ENCODE measurements at places on chromosomes 11 and 22.
A peak's percentile ranks its signal among the peaks of the same experiment; 100 is the strongest.

DNA sequence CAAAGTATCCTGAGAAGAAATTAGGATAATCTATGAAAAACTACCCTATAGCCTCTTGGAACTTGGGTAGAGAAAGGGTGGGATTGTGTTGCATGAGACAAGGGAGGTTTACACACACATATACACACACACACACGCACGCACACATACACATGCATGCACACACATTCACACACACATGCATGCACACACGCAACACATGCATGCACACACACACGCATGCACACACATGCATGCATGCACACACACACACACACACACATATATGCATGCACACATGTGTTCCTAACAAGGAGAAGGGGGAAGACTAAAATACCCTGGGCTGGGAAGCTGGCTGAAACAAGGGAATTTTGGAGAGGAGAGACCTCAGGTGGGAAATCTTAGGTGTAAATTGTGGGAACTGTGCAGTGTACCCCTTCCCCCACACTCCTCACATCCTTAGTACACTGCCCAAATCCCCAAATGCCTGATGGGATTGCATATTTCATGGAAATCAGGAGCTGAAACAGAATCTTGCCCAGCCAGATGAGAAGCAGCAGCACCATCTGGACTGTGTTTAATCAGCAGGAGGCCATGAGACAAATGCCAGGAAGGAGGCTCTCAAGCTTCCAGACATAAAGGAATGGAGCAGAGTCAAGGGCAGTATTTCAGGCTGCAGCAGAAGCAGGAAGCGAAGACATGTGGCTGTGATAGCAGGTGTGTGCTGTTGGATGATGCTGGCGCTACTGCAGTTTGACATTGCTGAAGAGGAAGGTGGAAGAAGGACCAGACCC, 14.6 kb upstream of the POLD3 start:
- DNase-seq, result peak; percentile 50

DNA sequence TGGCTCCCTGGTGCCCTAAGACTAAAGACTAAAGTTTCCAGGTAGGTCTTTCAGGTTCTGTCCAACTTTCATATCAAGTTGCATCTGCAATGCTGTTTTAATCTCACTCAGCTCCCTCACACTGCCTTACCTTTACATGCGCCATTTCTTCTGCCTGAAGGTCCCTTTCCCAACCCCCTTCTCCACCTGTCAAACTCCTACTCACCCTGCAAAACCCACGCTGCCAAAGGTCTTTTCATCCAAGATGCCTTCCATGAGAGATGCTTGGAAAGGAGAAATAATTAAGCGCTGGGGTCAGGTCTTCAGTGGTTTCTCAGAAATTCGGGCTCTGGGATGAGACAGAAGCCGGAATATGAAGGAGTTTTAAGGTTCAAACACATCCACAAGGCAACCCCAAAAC, 95.1 kb downstream of the MN1 start:
- no peak for DNase-seq

DNA sequence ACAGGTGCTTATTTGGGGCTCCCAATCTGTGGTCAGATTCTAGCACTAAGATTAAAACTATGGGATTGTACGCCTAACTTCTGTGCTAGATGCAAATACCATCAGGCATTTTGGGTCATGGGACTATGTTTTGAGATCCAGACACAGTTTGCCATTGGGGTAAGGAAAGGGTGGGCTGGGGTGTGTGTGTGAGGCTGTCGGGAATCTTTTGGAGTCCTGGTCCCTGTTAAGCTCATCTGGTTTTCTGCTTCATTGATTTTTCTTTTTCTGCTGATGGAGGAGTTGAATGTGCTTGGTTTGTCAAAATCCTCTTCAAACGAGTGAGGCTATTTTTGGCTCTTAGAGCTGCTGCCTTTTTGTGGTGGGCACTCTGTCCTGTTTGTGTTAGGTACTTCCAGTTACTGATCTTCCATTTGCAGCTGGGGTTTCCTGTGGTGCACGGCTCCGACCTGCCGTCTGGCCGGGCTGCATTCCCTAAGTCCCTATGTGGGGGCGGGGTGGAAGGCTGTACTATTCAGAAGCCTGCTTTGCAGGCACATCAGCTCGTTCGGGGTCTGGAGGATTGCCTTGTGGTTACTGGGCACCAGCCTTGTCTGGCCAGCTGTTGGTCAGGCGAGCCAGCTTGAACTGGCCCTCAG, 2.9 kb downstream of the BCR start:
- DNase-seq, result peak; percentile 69

GRCh38 chr11:18617688-18618341, 16.3 kb downstream of the SPTY2D1 start:
- DNase-seq, result no peak

GRCh38 chr11:11971906-11972547, 36.4 kb downstream of the DKK3 start:
- no peak for DNase-seq

DNA sequence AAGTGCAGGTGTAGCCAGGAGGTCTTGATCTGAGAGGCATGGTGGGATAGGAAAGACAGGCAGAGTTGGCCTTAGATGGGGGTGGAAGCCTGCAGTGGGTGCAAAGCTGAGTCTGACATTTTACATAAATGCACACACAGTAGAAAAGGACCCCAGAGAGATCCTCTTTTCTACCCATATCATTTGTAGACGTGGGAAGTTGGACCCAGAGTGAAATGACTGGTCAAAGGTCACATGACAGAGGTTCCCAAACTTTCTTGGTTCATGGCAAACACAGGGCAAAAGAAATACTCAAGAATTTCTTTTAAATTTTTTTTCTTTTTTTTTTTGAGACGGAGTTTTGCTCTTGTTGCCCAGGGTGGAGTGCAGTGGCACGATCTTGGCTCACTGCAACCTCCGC, 6.2 kb upstream of the FOXRED2 start:
- no peak for DNase-seq

GRCh38 chr22:36925388-36926290, 12.2 kb downstream of the CSF2RB start:
- DNase-seq, result no peak

DNA sequence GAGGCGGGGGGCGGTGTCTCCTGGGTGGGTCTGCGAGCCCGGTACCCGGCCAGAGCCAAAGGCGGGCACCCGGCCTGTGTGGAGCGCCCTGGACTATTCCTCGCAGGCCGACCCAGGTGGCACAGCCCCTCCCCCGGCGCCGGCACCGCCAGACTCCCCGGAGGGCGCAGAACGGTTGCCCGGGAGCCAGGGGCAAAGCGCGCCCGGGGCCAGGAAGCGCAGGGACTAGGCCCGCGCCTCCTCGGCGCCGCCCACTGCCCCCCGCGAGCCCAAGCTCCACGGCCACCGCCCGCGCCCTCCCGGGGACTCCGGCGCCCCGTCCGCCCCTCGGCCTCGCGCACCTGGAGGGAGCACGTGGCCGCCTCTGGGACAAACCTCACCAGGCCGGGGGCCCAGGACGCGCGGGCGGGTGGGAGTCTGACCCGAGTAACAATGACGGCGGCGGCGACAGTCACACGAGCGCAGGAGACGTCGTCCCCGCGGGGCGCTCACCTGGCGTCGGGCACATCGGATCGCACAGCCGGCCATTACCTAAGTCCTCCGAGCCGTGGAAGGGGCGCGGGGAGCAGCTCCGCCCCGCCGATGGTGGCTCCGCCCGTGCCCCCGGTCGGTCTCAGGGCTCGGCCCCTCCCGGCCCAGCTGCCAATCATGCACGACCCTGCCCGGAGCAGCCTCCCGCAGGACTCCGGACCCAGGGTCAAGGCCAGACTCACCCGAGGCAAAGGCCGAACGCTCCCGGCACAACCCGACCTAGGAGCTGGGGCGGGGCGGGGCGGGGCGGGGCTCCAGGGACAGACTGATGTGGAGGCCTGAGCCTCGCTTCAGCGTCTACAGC, 7.4 kb downstream of the PLXNB2 start:
- peak; percentile 80 for DNase-seq

DNA sequence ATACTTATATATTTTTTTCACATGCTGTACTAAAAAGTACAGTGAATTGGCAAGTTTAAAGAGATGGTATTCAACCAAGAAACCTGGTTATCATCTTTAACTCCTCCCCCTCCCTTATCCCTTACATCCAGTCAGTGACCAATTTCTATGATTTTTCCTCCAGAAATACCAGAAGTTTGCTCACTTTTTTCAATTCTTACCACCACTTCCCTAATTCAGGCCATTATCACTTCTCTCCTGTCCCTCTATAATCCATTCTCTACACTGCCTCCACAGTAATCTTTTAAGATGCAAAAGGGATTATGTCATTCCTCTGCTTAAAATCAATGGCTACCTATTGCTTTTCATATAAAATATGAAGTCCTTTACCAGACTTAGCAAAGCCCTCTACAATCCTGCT, 62.8 kb downstream of the CEP57 start:
- DNase-seq, result no peak

DNA sequence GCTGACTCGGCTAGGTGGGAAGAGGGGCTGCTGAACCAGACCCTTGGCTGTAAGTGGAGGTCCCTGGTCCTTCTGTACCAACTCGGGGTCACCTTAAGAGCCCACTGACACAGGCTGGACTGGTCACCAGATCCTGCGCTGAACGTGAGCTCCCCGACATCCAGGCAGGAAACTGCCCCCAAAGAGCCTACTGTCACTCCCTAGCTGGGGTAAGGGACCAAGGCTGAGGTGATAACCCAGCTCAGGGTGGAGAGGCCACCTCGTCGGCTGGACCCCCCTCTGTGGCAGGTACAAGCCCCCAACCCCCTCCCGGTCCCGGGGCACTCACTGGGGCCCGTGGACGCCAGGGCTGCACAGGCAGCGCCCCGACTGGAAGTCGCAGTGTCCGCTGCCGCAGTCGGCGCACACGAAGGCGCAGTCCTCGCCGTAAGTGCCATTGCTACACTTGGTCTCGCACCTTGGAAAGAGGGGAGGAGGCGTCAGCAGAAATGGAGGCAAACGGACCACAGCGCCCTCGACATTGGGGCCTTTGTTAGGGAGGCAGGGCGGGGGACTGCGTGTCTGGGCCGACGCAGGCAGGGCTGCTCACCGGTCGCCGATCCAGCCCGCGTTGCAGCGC, 7.4 kb downstream of the SCARF2 start:
- no peak for DNase-seq

DNA sequence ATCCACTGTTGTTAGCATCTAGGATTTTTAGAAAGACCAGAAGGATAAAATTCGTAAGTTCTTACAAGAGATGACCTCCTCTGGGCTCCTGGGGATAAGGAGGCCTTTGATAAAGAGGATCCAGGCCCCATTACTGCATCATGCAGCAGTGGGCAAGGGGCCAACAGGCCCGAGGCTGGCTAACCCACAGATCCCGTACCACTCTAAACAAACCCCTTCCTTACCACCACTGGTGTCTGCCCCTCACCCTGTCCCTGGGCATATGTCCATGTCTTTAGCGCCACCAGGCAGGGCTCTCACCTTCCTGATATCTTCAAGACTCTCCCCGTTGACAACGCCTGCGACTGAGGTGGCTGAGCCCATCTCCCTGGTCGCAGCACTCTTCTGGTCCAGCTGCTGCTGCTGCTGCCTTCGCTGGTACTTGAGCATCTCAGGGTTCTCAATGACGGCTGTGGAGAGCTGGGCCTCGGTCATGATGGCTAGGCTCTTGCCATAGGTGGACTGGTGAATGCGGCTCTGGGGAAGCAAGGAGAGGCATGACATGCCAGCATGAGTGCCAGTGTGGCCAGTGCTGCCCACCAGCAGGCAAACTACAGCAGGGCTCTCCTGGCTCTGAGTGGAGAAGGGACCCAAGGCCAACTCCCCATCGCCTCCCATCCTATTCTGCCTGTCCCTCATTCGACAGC, 46.2 kb downstream of the HIRA start:
- DNase-seq, result no peak

- DNase-seq, result no peak
These were observed 18.0 kb upstream of the POLA2 start for GRCh38 chr11:65243797-65244196.

- DNase-seq, result no peak
These were observed 36.8 kb upstream of the SLC25A1 start for GRCh38 chr22:19215360-19215759.

DNA sequence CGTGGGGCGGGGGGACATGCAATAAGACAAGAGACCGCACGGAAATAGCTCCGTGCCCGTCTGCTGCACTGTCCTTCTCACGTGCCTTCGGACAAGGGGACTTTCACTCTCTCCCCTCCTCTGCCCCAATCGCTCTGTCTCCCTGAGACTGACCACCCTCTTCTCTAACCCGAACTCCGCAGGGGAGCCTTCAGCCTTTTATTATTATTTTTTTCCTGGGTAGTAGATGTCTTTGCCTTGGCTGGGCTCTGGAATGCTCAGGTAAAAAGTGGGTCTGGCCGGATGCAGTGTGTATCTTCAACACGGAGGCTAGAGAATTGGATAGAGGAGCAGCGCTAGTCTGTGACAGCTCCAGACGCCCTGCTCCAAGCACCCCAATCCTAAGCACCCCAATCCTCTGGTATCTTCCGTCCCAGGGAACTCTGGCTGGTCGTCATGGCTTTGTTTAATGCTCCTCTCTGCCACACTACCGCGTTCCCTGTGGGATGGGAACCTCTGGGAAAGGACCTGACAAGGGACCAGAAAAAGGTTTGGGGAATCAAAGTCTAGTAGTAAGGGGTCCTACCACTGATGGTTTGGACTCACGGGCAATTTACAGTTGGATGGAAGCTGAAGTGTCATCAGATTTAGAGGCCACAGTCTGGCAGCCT, 25.1 kb upstream of the ROBO3 start:
- DNase-seq, result peak; percentile 44

- no peak for DNase-seq
These were observed 39.2 kb downstream of the KDM2A start for GRCh38 chr11:67158221-67158620.

- DNase-seq, result no peak
These were observed 1.7 kb downstream of the IL17REL start for GRCh38 chr22:50010676-50011446.

GRCh38 chr11:65569164-65569972, 909 bp upstream of the ZNRD2 start:
- DNase-seq, result peak; percentile 59

- DNase-seq, result no peak
These were observed 130.4 kb downstream of the NAV2 start for GRCh38 chr11:19843079-19843478.

- peak; percentile 41 for DNase-seq
These were observed 702 bp upstream of the KCNJ4 start for GRCh38 chr22:38455530-38456271.

DNA sequence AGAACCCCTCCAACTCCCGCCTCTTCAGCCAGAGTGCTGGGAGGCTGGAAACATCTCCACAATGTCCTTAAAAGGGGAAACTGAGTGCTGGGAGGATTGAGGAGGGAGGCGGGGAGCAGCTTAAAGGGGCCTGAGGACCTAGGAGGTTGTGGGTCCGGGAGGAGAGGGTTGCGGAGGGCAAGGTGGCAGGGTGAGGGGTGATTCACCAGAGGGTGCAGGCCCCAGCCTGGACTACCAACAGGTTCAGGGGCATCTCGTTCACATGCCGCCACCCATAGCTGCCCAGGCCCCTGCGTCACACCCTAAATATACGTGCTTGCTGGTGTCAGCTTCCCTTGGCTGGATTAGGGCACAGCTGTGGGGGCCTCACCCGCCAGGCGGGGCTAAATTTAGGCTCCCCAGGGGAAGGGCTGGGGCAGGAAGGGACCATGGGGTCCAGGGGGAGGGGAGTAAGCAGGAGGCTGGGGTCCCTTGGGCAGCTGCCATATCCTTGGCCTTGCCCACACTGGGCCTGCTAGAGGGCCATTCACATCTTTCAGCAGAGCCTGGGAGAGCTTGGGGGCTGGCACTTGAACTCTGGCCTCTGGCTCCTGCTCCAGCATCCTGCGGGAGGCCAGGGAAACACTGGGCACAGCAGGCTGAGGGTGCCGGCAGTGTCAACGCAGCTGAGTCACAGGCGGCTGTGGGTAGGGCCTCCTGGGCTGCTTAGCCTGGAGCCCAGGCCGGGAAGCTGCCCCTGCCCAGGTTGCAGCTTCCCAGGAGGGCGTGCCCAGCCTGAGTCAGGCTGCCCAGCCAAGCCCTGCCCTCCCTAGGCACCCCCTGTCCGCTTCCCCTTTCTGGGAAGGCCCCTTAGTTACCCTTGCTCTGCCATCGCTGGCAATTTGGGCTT, 1.3 kb downstream of the EHBP1L1 start:
- no peak for DNase-seq

Data from NCI-H1417 (cell line).